ENCODE measurements at places on chromosomes 5 and 9.
A peak's percentile ranks its signal among the peaks of the same experiment; 100 is the strongest.

DNA sequence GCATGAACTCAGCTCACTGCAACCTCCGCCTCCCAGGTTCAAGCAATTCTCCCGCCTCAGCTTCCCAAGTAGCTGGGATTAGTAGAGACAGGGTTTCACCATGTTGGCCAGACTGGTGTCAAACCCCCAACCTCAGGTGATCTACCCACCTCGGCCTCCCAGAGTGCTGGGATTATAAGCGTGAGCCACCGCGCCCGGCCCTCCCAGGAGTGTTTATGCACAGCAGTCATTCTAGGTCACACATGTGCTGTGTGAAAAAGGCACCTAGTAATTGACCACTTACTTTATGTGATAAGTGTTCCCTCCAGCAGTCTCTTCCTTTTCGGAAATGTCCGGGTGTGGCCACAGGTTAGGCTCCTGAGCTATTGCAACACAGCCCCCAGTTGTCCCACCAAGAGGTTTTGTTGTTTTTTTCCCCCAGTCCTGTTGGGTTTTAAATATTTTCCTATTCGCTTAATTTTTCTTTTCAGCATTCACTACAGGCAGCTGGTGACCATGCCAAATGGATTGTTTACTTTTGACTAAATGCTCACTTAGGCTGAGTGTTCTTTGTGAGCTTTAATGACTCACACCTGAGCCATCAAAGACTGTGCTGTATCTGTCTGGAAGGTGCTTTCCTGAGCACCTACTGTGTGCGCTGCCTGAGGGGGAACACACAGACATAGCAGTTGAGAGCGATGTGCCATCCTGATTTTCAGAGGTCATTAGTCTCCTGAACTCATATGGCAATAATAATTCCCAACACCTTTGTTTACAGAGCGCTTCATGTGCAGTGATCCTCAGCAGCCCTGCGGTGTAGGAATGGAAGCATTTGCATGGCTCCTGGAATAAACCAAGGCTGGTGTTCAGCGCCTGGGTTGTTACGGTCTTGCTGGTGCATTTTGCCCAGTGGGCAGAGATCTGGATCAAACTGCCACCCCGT is 94.3 kb downstream of the MVB12B start:
- DNase-seq: peak; percentile 44

DNA sequence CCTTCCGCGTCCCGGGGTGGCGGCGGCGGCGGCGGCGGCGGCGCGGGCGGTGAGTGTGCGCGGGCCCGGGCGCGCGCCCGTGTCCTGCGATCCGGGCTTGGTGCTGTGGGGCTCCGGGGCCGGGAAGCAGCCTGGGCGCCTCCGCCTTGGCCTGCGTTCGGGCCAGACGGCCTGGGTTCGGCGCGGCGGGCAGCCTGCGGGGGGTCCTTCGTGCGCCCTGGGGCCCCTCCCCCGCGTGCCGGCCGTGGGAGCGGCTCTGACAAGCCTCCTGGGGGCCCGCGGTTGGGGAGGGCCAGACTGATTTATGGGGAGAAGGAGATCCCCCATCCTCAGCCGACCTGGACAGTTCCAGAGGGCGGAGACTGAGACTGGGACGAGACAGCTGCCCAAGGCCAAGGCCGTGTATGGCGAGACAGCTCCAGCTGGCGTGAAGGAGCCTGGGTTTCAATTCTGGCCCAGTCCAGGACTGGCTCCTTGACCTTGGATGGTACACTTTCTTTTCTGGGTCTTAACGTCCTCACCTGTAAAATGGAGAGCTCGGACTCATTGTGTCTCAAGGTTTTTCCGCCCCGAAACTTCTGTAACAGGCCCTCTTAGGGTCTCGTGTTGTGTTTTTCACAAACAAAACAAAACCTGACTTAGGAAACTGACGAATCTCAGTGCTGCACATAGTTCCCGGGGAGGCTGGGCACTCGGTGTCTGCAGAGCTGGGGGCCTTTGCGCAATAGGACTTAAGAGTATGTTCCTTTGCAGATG is 603 bp downstream of the TMEM268 start:
- peak; percentile 76 for DNase-seq

DNA sequence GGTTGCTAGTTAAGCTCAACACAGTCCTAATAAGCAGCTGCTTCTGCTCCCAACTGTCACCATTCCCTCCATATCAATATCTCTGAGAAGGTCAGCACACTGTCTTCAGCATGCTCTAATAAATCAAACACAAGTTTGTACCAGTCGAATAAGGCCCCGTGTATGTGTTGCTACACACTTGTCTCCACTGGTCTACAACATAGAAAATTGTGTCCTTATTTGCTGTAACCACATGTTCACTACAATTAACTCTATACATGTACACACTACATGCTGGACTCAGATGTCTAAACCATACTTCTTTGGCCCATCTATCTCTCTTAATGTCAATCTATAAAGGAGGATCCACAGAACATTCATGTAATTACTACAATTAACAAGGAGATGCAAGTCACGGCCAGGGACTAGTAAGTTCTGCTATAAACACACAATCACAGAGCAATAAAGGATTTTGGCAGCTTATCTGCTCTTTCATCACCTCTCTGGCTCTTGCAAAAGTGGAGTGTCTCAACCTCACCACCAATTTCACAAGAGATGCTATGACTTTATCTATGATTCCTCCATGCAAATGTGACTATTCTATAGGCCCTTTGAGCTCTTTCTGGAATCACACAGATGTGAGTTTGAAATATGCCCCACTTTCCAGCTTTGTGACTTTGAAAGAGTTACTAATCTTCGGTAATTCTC is 143.9 kb downstream of the SEMA5A start:
- DNase-seq: peak; percentile 33

GRCh38 chr5:58107704-58108103 is 352.2 kb downstream of the PLK2 start:
- DNase-seq: no peak

DNA sequence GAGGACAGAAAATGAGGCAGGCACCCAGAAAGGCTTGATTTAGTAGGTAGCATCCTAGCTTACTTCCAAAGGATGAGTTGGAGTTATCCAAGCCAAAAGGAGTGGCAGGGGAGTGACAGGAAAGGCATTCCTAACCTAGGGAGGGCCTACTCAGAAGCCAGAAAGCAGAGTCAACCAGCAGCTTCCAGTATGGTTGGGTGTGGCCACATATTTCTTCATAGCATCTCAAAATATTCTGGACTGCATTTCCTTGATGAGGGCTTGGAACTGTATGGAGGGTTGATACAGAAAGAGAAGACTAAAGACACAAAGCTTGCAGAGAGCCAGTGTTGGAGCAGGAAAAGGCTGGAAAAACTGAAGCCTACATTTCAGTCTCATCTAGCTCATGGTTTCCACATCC is 656.8 kb upstream of the DMAC1 start:
- no peak for DNase-seq
